ENCODE measurements at places on chromosomes 13 and 19.

DNA sequence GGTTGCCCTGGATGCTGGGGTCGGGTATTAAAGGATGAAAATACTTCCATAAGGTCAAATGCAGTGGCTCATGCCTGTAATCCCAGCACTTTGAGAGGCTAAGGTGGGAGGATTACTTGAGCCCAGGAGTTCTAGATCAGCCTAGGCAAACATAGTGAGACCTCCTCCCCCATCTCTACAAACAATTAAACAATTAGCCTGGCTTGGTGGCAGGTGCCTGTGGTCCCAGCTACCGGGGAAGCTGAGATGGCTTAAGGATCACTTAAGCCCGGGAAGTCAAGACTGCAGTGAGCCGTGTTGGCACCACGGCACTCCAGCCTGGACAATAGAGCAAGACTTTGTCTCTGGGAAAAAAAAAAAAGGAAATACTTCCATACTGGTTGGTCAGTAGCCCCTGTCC lies 1.5 kb downstream of the KLK11 start:
- DNase-seq = no peak

- no peak for DNase-seq
Measured at GRCh38 chr13:110915874-110916206, 971 bp upstream of the ANKRD10 start.

- no peak for DNase-seq
Measured at GRCh38 chr19:54173359-54173699, 369 bp upstream of the TMC4 start.

DNA sequence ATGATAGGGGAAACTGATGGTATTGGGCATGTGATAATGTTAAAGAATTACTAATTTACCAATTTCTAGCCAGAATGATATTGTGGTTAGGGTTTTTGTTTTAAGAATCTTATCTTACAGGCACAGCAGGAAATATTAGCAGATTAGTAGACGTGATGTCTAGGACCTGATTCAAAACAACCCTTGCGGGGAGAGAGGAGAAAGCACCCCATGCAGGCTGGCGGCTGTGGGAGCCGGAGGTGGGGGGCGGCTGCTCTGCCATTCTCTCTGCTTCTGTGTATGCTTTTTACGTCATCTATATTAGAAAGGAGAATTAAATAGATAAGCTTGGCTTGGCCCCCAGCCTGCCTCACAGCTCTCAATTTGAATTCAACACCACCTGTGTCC lies 41.5 kb downstream of the MLLT1 start:
- DNase-seq = no peak
